ENCODE measurements at places on chromosomes 16 and 17.

DNA sequence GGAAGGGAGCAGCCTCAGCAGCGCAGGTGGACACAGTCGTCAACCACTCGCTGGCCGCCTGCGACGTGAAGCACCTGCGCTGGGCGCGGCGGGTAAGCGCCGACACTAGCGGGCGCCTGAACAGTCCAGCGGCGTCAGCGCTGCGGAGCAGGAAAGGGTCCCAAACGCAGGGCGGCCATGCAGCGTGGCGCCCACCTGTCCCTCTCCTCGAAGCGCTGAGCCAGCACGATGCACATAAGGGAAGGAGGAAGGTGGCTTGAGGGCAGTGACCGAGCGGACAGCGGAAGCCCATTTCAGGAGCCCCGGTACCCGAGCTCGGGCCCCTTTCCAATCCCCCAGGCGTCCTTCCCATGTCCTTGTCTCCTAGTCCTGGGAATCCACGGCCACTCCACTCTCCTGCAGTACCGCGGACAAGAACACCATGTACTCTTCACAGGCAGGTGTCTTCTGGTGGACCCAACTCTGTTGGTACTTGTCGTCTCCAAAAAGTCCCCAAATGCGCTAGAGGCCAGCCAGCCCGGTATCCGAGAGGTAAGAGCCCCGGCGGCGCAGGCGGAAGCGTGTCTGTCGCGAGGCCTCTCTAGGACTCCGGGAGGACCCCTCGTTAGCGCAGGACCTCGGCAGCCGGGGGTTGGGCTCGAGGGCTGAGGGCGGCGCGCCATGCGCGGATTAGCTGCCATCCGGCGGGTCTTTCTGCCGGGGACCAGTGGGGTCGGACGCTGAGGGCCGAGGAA, 14.4 kb downstream of the ZNF232 start:
- no peak for DNase-seq

GRCh38 chr17:57939797-57940196, 15.4 kb downstream of the CUEDC1 start:
- no peak for DNase-seq

- no peak for DNase-seq
These were observed 2.8 kb upstream of the NTN3 start for GRCh38 chr16:2468233-2468724.

GRCh38 chr17:71405101-71405500, 715.7 kb upstream of the SOX9 start:
- DNase-seq: no peak

DNA sequence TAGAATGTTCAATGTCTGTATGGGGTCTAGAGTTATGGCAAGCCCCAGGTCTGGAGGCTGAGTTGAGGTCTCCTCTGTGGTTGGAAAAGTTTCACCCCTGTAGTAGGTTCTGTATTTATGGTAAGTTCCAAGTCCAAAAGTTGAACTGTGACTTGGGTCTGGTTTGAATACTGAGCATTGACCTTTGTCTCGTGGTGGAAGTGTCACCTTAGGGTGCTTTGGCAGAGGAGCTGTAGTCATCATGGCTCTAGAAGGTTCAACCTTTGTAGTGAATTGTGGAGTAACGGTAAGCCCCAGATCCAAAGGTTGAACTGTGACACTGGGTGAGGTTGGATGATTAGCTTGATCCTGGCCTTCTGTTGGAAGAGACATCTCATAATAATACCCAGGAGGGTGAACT, 17.6 kb downstream of the RDM1 start:
- no peak for DNase-seq

- DNase-seq: no peak
These were observed 157.9 kb downstream of the PITPNC1 start for GRCh38 chr17:67534941-67535340.

- no peak for DNase-seq
These were observed 5.4 kb downstream of the TPSD1 start for GRCh38 chr16:1261131-1261892.

DNA sequence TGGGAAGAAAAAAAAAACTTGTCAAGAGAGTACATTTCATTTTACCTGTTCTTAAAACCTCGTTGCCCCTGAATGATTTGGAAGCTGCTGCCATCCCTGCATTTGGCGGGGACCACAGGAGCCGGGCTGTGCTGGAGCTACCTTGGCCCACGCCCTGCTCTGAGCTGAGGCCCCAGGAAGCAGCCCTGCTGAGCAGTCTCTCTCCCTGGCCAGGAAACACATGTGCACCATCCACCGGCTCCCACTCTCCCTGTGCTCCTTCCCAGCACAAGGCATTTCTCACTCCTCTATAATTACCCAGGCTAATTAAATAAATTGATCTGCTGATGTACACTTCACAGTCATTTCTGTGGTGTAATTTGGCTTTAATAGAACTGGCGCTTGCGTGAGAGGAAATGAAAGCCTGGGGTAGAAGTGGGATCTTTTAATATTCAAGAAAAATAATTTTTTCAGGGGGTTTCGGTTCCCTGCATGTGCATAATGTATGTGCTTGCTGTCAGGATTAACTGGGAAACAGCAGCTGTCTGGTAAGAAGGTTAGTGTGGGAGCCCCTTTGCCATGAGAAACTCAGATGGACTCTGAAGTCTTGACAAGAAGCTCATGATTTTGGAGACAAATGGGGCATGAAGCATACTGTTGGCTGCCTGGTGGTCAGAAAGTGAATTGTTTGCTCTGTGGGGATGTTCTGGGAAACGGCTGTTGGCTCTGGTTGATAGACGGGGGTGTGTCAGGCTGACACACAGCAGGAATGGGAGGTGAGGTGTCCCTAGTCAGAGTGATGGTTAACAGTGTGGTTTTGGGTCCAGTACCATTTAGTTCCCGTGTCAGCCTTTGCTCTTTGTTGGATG, 252.3 kb upstream of the EEF2KMT start:
- no peak for DNase-seq

- DNase-seq: no peak
These were observed 6.0 kb downstream of the PLLP start for GRCh38 chr16:57278494-57278893.

DNA sequence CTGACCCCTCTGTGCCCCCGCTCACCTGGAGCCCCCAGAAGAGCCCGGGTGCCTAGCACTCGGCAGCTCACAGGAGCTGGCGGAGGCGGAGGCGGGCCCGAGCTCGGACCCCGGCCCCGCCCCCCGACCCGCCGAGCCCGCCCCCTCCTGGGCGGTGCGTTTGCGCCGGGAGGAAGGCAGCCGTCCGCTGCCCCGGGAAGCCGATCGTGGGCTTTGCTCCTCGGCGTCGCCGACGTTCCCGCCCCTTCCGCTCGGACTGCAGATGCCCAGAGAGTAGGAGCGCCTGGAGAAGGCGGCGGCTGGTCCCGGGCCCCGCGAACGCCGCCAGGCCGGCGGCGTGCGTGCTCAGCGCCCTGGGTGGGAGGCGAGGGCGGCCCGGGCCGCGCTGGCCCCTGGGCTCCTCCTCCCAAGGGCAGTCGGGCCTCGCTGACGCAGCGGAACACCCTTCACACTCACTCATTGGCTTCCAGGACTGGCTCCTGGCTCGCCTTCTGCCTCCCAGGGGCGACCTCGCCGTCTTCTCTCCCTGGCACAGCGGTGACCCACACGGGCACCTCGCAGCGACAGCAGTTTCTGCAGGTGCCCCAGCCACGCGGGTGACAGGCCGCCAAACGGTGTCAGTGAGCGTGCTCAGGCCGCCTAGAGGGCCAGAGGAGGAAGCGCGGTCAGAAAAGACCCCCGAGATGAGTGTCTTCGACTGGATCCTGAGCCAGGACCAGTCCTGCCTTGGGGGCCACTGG, at the start of gene PLSCR3:
TSS of gene PLSCR3 (minus strand) at position 74 of the 740 bp plus-strand sequence. CDS start 415 bp downstream, outside the sequence.
- DNase-seq: peak; percentile 74

GRCh38 chr17:9220398-9221146, 199.3 kb downstream of the NTN1 start:
- DNase-seq: no peak

GRCh38 chr17:39617446-39618245, 9.1 kb upstream of the PPP1R1B start:
- peak; percentile 51 for DNase-seq

GRCh38 chr16:23998771-23999170, 163.0 kb downstream of the PRKCB start:
- no peak for DNase-seq

GRCh38 chr17:36074365-36074764, 10.3 kb downstream of the CCL18 start:
- no peak for DNase-seq

- DNase-seq: no peak
These were observed 62.3 kb downstream of the NFATC3 start for GRCh38 chr16:68147444-68147843.

GRCh38 chr16:15694499-15694898, 44.5 kb downstream of the NDE1 start:
- DNase-seq: no peak

DNA sequence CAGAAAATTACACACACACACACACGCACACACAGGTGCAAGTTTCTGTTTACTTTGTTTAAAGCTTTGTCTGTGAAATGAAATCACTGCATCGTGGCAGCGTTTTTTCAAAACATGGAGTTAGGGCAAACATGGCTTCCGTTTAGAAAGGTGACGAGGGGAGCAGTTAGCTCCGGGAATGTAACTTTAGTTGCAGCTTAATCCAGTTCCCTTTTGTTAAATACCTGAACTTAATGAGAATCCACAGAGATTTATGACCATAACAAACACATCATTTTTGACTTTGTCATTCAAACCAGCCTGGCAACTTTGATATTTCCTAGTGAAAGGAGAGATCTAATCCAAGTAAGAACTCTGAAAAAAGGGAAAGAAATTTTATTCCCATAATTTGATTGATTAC, 12.1 kb downstream of the HS3ST3A1 start:
- no peak for DNase-seq

DNA sequence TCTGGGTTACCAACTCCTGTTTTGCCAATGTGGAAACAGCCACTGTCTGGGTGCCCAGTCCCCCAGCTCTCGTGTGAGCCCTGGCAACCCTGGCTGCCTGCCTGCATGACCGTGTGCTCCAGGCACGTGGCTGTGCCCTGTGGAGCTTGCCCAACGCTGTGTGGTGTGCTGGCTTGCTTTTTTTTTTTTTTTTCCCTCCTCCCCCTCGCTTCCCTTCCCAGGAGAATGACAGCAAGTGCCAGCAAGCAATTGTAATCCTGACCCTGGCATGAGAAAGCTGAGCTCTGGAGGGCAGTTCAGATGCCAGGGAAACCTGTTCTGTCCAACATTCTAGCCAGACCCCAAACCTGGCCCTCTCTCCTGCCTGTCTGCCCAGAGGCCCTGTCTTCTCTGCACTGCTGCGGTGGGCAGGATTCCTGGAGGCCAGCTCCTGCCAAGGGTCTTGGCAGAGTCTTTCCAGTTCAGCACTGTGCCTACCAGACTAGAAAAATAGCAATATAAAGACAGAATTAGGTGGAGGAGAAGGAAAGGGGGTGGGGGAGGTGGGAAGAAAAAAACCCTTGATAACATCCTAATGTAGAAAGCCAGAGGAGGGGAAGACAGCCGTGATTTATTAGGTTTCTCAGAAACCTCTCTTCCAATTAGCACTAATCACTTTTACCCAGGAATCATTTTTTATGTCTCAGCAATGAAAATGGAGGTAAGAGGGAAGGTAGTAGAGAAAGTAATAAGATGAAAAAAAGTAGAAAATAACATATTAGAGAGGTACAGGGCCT, 9.0 kb downstream of the HLF start:
- DNase-seq: no peak

DNA sequence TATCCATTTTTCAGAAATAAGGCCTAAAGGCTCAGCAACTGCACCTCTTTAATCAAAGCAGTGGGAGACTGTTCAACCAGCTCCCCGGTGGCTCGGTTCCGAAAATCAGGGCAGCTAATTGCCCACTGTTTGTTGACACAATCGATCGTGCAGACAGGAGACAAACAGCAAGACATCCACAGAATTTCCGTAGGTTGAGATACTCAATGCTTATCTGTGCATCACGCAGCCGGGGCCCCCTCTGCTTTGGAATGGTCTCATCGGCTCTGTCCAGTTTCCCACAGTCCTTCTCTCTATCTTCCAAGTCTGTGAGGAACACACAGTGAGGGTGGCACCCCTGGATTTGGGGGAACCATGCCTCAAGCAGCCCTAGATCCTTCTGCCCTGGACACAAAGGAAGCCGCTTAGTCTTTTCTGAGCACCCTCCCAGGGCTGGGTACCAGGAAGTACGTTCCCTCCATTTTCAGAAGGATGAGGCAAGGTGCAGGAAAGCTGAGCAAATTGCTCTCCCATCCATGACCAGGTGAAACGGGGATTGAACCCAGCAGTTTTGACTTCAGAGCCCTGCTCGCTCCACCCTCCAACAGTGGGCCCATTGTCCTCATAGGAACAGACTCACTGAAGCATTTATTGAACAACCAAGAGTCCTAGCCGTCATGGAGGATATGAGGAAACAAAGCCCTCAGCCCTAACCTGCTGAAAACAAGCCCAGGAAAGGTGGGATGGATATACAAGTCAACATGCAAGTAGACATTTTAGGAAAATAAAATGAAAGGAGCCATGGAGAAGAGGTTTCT, 70.7 kb downstream of the C16orf95 start:
- no peak for DNase-seq

- peak; percentile 39 for DNase-seq
These were observed 4.4 kb upstream of the CYB561 start for GRCh38 chr17:63450551-63450950.

GRCh38 chr16:47309581-47310312, 151.1 kb downstream of the ITFG1 start:
- DNase-seq: no peak

GRCh38 chr16:2236337-2237101, at the start of gene DNASE1L2:
Gene DNASE1L2 (plus strand): TSS chr16:2236444. CDS start chr16:2236817, 373 bp downstream.
- DNase-seq: no peak

DNA sequence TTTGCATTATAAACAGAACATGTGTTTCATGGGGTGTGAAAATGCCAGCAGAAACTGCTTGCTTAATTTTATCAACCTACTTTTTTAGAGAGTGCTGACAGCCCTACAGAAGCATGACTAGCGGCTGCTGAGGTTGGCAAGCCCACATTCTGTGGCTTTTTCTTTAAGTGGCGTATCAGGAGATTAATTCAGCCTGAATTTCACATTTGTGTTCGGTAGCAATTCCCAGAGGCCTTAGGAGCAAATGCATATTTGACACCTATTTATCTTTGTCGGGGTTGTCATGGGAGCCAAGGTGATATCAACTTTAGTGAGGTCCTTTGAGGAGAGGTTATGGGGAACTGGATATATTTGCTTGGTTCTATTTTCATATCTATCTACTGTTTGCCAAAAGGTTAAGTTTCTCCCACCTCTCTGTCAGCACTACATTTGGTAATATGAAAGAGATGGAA, 140.9 kb downstream of the KCNJ2 start:
- DNase-seq: no peak

- DNase-seq: no peak
These were observed 5.9 kb upstream of the SPAG7 start for GRCh38 chr17:4973256-4974114.

DNA sequence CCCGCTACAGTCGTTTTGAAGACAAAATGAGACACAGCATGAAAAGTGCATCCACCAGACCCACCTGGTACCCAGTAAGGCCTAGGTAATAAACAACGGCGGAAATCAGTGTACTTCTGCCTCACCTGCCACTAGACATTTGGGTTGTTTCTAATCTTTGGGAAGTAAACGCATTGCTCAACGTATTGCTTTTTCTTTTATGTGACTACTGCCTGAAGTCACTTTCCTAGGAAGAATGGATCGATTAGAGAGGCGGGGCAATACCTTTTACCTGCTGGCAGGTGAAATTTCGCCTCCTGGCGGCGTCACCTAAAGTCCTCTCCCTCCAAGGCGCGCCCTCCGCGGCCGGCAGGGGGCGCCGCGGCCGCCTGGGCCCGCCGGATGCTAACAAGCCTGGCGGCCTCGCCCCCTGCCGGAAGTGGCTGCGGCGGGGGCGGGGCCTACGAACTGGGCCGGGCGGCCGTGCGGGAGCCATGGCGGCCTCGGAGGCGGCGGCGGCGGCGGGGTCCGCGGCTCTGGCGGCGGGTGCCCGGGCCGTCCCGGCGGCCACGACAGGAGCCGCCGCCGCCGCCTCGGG, at the start of gene ATMIN:
TSS of gene ATMIN (plus strand) at position 445 of the 577 bp plus-strand sequence. CDS start at position 474, 29 bp downstream.
- DNase-seq: peak; percentile 56

GRCh38 chr17:27768858-27769410, 31.4 kb downstream of the NOS2 start:
- DNase-seq: no peak

Measured in RCC 7860 (cell line).